ENCODE measurements at places on chromosomes 4 and X. TPM values are rescaled to one million over a fixed set of nuclear protein-coding genes. Genes with fewer than 3 reads are reported as not detected.
A peak's percentile ranks its signal among the peaks of the same experiment; 100 is the strongest.

DNA sequence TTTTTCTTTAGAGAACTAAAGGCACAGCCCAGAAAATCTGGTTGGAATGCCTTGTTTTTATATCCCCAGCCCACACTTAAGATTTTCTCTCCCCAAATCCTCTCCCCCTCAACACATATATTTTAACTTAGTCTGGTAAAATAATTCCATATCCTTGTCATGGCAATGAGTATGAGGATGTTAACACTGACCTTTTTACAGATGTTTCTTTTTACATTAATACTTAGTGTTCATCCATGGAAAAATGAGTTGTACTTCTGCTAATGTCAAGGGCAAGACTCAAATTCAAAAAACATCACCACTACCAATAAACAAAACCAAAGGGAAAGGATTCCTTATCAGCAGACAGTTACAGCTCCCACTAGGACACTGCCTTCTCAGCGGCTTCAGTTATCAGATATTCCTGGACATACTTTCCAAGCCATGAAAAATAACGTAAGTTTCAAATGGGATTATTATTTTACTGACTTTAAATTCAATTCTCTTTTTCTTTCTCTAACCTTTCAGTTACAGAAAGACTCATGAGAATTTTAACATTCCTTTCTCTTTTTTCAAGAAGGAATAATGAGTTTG is 83.3 kb downstream of the RASL11B start:
- no peak for DNase-seq

DNA sequence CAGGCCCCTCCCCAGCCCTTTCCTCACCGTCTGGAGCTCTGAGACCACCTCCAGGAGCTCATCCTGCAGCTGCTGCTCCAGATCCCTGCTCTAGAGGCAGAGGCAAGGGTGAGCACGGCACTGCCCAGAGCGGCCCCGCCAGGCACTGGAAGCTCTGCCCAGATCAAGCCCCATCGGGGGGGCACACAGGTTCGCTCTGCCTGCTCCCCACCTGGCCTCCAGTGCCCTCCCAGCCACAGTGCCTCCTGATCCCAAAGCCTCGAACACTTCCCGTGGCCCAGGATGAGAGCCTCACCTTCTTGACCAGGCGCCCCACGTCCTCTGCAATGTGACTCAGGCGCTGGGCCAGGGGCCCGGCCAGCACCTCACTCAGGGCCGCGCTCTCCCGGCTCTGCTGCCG is 5.0 kb downstream of the ARHGAP4 start:
- no peak for DNase-seq

DNA sequence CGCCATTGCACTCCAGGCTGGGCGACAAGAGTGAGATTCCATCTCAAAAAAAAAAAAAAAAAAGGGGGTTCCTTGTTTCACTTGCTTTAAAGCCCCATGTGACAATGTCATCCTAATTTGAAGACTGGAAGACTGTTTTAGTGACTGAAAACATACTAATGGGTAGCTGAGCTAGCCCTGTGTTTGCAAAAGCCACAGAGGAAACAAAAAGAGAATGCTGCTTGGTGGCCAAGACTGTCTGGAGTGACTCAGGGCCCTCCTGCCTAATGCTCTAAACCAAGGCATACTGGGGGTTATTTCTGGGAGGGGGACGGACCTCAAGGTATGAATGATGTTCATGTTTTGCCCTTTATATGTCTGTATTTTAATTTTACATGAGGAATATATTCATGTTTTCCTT is 16.0 kb downstream of the HPSE start:
- no peak for DNase-seq

GRCh38 chrX:120468479-120468824 is 644 bp downstream of the LAMP2 start:
- no peak for DNase-seq

AMBN gene
- not detected for total RNA-seq

- peak; percentile 21 for DNase-seq
These were observed 22.3 kb downstream of the UGT2A2 start for GRCh38 chr4:69617083-69617694.

GRCh38 chrX:2320580-2321327 is 180.0 kb downstream of the DHRSX start:
- no peak for DNase-seq

CCKAR gene
- total RNA-seq: not detected

GRCh38 chr4:2962614-2963174 is 512 bp downstream of the NOP14 start:
- DNase-seq: peak; percentile 72

- no peak for DNase-seq
These were observed 41.1 kb downstream of the GBA3 start for GRCh38 chr4:22733816-22734215.

GRCh38 chrX:4547213-4547836 is 833.9 kb upstream of the PRKX start:
- DNase-seq: peak; percentile 7

DNA sequence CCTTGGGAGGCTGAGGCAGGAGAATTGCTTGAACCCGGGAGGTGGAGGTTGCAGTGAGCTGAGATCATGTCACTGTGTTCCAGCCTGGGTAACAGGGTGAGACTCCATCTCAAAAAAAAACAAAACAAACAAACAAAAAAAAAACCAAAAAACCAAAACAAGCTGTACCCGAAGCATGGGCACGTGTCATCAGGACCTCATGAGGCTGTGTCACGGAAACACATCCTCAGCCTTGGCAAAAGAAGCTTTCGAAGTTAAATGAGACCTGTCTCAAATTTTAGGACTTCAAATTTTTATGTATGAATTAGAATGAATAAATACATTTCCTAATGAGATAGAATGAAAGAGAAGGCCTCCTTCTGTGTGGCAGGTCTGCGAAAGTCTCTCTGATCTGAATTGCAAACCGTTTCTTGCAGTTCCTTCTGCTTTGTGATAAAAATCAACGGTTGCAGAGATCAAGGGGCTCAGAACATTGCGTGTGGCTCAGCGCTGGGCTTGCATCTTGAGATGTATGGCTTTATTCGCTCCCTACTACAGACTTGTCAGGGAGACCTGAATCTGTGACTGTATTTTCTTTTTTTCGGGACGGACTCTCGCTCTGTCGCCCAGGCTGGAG is 19.5 kb upstream of the CRLF2 start:
- DNase-seq: no peak

AFM gene
- total RNA-seq: not detected

IL21 gene
- total RNA-seq: not detected

Measured in H7 (cell line).